Activated naive CD4-positive, alpha-beta T cell treated with anti-CD3 and anti-CD28 coated beads, Interleukin-2, amount 50 U/mL, for 72 hours (primary cell): ENCODE measurements at places on chromosomes 4 and X. TPM values are rescaled to one million over a fixed set of nuclear protein-coding genes. Genes with fewer than 3 reads are reported as not detected.

GRCh38 chr4:177448850-177449249, 6.6 kb upstream of the AGA start:
- DNase-seq, result no peak

DNA sequence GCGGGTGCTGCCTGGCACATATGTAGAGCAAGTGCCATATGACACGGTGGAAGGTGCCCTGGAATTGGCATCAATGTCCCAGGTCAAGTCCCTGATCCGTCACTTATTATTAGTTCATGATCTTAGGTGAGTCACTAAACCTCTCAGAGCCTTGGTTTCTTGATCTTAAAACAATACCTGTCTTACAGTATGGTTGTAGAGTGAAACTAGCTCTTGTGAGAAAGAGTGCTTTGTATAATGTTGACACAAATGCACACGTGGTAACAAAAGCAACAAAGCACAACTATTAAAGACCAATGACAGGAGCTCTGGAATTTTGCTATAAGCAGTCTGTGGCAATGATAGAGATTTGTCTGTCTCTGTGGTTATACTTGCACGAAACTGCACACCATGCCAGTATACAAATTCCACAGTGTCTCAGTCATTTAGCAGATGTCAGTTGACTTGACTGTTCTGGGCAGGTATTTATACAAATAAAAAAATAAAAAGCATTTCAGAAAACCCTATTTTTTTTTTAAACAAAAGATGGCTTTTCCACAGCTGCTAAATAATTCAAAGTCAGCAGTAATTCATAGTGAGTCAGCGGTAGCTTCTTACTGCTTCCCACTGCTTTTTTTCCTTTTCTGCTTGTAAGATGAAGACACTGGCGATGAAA, 19.7 kb upstream of the ACSL1 start:
- no peak for DNase-seq

- no peak for DNase-seq
These were observed 3.0 kb downstream of the LINC00632 start for GRCh38 chrX:140712413-140713173.

GRCh38 chrX:103754401-103754800, 22.2 kb upstream of the PLP1 start:
- no peak for DNase-seq

DNA sequence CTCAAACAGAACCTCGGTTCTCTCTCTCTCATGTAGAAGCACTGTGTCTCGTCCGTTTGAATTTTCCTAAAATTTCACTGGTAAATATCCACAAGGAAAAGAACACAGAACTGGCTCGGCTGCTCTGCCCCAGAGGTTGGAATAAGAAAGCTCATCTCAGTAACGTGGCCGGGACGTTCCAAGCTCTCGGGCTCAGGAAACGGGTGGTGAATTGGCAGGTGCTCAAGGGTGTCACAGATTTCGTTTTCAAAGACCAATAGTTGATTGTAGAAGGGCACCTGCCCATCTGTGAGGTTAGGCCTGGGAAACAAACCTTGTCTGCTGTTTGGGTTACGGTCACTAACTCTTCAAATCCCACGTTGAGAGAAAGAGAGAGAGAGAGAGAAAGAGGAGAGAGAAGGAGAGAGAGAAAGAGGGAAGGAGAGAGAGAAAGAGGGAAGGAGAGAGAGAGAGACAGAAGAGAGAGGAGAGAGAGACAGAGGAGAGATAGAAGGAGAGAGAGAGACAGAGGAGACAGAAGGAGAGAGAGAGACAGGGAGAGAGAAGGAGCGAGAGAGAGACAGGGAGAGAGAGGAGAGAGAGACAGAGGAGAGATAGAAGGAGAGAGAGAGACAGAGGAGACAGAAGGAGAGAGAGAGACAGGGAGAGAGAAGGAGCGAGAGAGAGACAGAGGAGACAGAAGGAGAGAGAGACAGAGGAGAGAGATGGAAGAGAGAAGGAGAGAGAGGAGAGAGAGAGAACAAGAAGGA, 106.6 kb downstream of the CRLF2 start:
- DNase-seq, result no peak

DNA sequence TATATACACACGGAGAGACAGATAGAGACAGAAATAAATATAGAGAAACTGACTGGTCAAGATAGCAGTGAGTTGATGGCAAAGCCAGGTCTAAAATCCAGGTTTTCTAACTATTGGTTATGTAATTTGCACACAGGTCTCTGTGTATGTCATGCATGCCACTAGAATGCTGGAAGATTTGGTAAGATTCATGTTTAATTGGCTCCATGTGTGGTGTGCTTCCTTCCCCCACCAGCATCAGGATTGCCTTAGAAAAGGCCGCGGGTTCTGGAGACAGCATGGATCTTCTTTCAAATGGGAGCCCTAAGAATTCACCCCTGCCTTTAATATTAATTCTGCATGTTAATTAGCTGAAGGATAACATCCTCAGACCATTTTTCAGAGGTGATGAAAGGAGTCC, 31.3 kb downstream of the HAND2 start:
- no peak for DNase-seq

DNA sequence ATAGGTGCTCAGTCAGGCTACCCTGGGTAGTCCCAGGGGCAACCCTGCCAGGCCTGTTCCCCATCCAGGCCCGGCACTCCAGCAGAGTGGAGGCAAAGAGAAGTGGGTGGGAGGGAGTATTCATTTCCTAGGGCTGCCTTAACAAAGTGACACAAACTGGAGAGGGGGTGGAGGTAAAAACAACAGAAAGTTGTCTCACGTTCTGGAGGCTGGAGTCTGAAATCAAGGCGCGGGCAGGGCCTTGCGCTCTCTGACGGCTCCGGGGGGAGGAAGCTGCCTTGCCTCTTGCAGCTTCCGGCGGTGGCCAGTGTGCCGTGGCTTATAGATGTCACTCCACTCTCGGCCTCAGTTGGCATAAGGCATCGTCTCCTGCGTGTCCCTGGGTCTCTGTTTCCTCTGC, 90.8 kb downstream of the DCTD start:
- DNase-seq, result peak; percentile 24

Gene SOWAHB
- not detected for total RNA-seq

Gene DMRTC1
- 0.21 TPM for total RNA-seq

Gene POU4F2
- total RNA-seq, result not detected

Gene PLXNA3
- total RNA-seq, result 40.4 TPM
